ENCODE measurements at places on chromosomes 7 and 10. TPM values are rescaled to one million over a fixed set of nuclear protein-coding genes. Genes with fewer than 3 reads are reported as not detected.

Gene VWDE
- total RNA-seq: 0.27 TPM

DNA sequence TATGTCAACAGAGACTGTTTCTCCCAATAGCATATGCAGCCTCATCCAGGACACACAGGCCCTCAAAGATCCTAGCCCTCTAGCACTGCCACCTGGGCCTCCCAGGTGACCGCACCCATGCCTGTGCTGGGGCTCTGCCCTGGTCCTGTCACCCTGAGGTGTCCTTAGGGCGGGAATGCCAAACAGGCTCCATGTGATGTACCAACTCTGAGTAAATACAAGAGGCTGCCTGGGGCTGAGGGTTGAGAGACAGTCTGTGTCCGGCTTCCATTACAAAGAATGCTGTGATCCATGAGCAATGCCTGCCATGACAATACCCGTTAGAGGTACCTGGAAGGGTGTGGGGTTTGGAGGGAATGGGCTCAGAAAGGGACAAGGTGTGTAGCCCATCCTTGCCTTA, 83.0 kb upstream of the KAT6B start:
- no peak overlapping the region for H3K4me3 ChIP-seq
- H3K4me1 ChIP-seq: peaks cover 13% of the 10 kb centered on the region
- no peak overlapping the region for H3K27ac ChIP-seq
- no peaks in the 10 kb centered on the region for H3K36me3 ChIP-seq
- DNase-seq: peak; percentile 35

- no peak overlapping the region for H3K27ac ChIP-seq
- no peak overlapping the region for H3K4me3 ChIP-seq
- H3K27me3 ChIP-seq: peaks cover 39% of the 10 kb centered on the region
- DNase-seq: no peak
Observed at GRCh38 chr10:44913350-44914081, 2.4 kb downstream of the TMEM72 start.

Gene GPR85
- total RNA-seq: not detected

GRCh38 chr7:68862736-68863135, 735.5 kb upstream of the AUTS2 start:
- no peaks in the 10 kb centered on the region for H3K4me1 ChIP-seq
- DNase-seq: no peak
- no peak overlapping the region for H3K4me3 ChIP-seq

DNA sequence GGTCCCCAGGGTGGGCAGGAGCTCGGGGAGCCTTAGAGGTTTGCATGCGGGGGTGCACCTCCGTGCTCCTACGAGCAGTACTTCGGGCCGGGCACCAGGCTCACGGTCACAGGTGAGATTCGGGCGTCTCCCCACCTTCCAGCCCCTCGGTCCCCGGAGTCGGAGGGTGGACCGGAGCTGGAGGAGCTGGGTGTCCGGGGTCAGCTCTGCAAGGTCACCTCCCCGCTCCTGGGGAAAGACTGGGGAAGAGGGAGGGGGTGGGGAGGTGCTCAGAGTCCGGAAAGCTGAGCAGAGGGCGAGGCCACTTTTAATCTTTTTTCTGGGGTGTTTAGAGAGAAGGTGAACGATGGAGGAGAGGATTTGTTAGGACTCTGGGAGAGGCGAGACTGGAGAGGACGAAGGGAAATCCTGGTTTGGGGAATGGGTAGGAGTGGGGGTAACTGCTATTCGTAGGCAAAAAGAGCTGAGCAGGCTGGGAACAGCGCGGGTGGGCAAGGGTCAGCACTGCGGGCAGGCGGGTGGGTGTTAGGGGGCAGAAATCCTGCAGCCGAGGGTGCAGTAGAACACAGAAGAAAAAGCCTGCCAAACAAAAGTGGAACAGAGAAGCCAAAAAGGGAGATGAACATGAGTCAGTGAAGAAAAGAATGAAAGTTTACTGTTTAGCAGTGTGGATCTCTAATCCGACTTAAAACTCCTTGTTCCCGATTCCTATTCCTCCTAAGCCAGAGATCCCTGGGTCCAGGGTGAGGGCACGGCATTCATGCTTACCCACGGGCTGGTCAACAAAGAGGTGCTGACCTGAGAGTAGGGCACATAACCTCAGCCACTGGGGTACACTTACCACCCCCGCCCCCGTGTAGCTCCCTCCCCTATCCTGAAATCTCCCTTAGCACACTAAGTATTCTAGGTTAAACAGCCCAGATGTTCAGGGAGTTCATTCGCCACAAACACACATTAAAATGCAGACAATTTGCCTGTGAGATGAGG, 26.9 kb downstream of the PRSS2 start:
- no peak overlapping the region for H3K4me3 ChIP-seq
- no peak for DNase-seq
- H3K36me3 ChIP-seq: no peaks in the 10 kb centered on the region
- H3K27ac ChIP-seq: no peak overlapping the region

Gene CCL26
- not detected for total RNA-seq

- no peaks in the 10 kb centered on the region for H3K27me3 ChIP-seq
- no peak overlapping the region for H3K4me3 ChIP-seq
- no peak overlapping the region for H3K27ac ChIP-seq
- H3K4me1 ChIP-seq: peaks cover 30% of the 10 kb centered on the region
- H3K36me3 ChIP-seq: no peaks in the 10 kb centered on the region
Observed at GRCh38 chr7:26182706-26183105, 17.8 kb downstream of the HNRNPA2B1 start.

GRCh38 chr10:106474876-106475275, 689.6 kb downstream of the SORCS1 start:
- H3K27ac ChIP-seq: no peak overlapping the region
- H3K4me1 ChIP-seq: no peaks in the 10 kb centered on the region
- no peak overlapping the region for H3K4me3 ChIP-seq

GRCh38 chr10:124917428-124918190, 24.3 kb upstream of the ZRANB1 start:
- no peaks in the 10 kb centered on the region for H3K36me3 ChIP-seq
- peak overlapping the region; percentile 92 for H3K4me3 ChIP-seq
- peaks cover 31% of the 10 kb centered on the region for H3K4me1 ChIP-seq
- no peaks in the 10 kb centered on the region for H3K27me3 ChIP-seq
- peak; percentile 39 for DNase-seq

Gene JAKMIP3
- 0.04 TPM for total RNA-seq

DNA sequence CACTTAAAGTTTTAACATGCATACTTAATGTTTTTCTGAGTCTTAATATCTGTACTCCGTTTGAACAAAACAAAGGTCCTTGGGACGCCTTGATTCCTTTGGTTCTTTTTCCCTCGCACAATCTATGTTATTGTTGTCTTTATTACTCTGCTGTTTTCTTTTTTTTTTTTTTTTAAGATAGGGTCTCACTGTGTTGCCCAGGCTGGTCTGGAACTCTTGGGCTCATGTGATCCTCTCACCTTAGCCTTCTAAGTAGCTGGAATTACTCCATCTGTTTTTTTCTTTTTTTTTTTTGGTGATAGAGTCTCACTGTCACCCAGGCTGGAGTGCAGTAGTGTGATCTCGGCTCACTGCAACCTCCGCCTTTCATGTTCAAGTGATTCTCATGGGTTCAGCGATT, 13.2 kb downstream of the MLLT10 start:
- H3K4me1 ChIP-seq: peaks cover 16% of the 10 kb centered on the region
- no peak for DNase-seq
- no peaks in the 10 kb centered on the region for H3K27me3 ChIP-seq
- H3K27ac ChIP-seq: no peak overlapping the region

Gene CLDN12
- total RNA-seq: 32.0 TPM

- no peak overlapping the region for H3K27ac ChIP-seq
- H3K27me3 ChIP-seq: peaks cover 71% of the 10 kb centered on the region
- H3K4me3 ChIP-seq: no peak overlapping the region
- no peaks in the 10 kb centered on the region for H3K4me1 ChIP-seq
- no peak for DNase-seq
Observed at GRCh38 chr10:129968020-129968852, 4.2 kb upstream of the EBF3 start.

DNA sequence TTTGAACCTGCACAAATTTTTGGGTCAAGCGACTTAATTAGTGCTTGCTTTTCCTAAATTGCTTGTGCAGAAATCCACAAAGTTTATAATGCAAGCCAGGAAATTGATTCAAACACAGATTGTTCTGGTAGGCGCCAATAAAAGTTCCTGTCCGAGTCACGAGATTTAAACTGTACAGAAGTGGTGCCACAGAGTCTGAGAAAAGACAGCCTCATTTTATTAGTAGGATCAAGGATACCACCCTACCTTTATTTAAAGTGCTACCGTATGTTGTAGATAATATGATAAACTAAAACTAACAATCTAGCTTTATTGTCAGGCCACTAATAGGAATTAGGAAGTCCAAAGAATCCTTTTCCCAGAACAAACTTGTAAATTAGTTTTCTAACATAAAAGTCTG, 696.7 kb downstream of the TNS3 start:
- H3K27ac ChIP-seq: no peak overlapping the region
- no peaks in the 10 kb centered on the region for H3K27me3 ChIP-seq
- no peak for DNase-seq

Gene PUS7
- 47.2 TPM for total RNA-seq

Gene COL28A1
- total RNA-seq: 0.07 TPM

Gene GPR141
- not detected for total RNA-seq

Gene BEND7
- total RNA-seq: 15.4 TPM

Gene C7orf33
- not detected for total RNA-seq

DNA sequence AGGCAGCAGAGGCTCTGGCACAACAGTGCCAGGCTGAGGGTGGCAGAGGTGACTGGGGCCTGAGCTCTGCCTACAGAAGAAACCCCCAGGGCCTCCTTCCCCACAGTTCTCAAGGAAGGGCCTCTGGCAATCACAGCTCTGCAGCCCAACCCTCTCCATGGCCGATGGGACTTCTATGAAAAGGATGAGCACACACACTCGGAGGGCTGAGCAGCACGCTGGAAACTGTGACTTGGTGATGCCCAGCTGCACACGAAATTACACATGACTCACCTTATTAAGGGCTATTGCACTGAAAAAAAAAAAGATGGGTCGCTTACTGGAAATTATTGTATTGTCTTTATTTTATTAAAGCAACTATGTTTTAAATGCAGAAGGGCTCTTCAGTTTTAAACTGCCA, 42.9 kb upstream of the LRRC18 start:
- H3K36me3 ChIP-seq: no peaks in the 10 kb centered on the region
- H3K4me1 ChIP-seq: no peaks in the 10 kb centered on the region
- no peak for DNase-seq
- H3K4me3 ChIP-seq: no peak overlapping the region
- peaks cover 3% of the 10 kb centered on the region for H3K27me3 ChIP-seq

DNA sequence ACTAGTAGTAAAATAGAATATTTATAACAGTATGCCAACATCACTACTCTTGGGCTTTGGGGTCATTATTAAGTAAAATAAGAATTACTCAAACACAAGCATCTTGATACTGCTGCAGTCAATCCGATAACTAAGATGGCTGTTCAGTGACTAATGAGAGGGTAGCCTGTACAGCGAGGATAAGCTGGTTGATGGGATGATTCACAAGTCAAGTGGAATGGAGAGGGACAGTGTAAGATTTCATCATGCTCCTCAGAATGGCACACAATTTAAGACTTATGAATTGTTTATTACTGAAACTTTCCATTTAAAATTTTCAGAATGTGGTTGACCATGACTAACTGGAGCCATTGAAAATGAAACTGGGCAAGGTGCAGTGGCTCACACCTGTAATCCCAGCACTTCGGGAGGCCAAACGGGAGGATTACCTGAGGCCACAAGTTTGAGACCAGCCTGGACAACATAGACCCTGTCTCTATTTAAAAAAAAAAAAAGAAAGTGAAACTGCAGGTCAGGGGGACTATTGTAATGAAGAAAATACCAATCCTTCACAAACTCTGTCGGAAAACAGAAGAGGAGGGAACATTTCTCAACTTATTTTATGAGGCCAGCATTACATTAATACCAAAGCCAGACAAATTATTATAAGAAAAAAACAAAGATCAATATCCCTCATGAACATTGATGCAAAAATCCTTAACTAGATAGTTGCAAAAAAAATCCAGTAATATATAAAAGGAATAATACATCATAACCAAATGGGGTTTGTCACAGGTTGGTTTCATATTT, 11.2 kb downstream of the AVL9 start:
- DNase-seq: peak; percentile 10
- no peak overlapping the region for H3K27ac ChIP-seq
- H3K36me3 ChIP-seq: peaks cover 5% of the 10 kb centered on the region
- H3K4me1 ChIP-seq: peaks cover 13% of the 10 kb centered on the region

GRCh38 chr10:131577178-131577555, 265.6 kb upstream of the TCERG1L start:
- H3K4me3 ChIP-seq: no peak overlapping the region
- no peak overlapping the region for H3K27ac ChIP-seq
- no peak for DNase-seq
- H3K27me3 ChIP-seq: no peaks in the 10 kb centered on the region
- no peaks in the 10 kb centered on the region for H3K4me1 ChIP-seq

DNA sequence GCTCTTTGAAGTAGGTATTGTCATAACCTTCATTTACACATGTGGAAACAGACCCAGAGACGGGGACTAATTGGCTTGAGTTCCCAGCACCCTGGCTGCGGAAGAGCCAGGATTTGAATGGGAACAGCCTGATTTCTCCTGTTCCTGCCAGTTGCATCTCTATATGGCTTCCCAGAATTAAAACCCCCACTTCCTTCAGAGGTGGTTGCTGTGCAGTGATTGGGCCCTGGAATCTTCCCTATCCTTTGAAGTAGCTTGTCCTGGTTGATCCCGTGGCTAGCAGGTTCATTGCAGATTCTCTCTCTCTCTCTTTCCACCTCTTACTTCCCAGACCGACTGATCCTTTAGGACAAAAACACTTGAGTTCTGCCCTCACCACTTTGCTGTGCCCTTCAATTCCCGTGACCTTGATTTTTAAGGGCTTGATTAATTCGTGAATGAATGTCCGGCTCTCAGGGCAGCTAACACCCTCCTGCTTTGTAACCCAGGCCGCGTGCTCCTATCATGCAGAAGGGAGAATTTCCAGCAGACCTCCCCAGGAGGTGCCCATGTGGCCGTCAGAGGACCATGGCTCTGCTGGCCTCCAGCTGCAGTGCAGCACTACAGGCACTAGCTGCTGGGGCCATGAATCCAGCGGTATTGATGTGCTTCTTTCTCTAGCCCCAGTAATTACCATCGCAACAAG, 120.6 kb upstream of the AGK start:
- H3K27ac ChIP-seq: no peak overlapping the region
- no peaks in the 10 kb centered on the region for H3K4me1 ChIP-seq
- no peaks in the 10 kb centered on the region for H3K27me3 ChIP-seq
- no peak for DNase-seq
- no peak overlapping the region for H3K4me3 ChIP-seq

Gene SORCS3
- not detected for total RNA-seq

DNA sequence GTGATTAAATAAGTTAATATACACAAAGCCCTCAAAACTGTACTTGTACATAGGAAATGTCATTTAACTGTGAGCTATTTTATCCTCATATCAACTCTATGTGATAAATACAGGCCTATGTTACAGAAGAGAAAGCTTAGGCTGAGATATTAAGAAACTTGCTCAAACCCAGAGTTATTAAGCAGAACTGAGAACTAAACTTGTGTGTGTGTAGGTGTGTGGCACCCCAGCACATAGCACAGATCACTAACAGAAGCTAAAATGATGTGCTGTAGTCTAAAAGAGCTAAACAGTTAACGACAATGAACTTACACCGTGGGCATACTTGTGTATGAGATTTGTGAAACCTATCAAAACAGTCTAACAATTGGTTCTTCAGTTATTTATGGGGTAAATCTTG, 34.5 kb downstream of the MTPN start:
- no peak for DNase-seq
- H3K36me3 ChIP-seq: no peaks in the 10 kb centered on the region
- H3K27ac ChIP-seq: no peak overlapping the region
- no peak overlapping the region for H3K4me3 ChIP-seq
